ENCODE measurements at places on chromosomes 3 and 15.

GRCh38 chr3:71104121-71104541 lies 479.4 kb downstream of the FOXP1 start:
- no peak for DNase-seq

DNA sequence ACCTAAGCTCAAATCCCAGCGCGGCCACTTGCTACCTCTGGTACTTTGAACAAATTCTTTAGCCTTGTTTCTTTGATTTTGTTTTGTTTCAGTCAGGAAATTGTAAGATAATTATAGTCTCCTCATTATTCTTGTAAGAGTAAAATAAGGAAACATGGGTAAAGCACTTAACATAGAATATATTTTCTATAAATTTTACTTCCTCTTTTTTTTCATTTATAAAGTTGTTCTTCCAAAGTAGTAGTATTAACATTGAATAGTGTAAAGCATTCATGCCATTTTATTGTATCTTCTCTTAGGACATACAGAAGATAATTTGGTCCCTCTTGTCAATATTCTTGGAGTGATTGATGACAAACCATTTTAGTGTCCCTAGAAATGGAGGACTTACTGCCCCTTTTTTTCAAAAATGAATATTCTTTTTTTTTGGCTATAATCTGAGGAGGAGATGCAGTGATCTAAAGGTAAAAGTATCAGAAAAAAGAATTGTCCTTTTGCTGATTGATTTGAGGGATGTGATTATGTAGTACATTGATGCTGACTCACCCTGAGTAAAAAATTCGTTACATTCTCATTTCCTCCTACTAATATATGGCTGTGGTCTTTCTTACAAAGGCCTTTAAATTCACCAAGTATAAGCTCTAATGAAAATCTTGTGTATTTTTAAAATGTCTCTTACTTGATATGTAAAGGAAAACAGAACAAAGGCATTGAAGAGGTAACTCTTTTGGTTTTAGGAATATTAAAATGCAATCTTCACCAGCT lies 51.0 kb downstream of the ALCAM start:
- DNase-seq, result peak; percentile 23

- no peak for DNase-seq
Measured at GRCh38 chr3:133138017-133138416, 99.8 kb downstream of the TMEM108 start.

GRCh38 chr3:180040966-180041365 lies 4.2 kb upstream of the PEX5L start:
- DNase-seq, result no peak

- peak; percentile 47 for DNase-seq
Measured at GRCh38 chr3:48429317-48429959, 448 bp downstream of the PLXNB1 start.

DNA sequence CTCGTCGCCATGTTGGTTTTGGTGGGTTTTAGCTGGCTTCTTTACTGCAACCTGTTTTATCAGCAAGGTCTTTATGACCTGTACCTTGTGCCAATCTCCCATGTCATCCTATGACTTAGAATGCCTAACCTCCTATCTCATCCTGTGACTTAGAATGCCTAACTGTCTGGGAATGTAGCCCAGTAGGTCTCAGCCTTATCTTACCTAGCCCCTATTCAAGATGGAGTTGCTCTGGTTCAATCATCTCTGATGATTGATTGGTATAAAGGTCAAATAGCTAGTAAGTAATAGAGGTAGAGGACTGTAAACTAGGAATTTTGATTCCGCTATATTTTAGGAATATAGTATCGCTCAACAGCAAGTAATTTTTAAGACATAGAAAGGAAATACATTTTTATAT lies 1.3 kb upstream of the ACKR2 start:
- no peak for DNase-seq

DNA sequence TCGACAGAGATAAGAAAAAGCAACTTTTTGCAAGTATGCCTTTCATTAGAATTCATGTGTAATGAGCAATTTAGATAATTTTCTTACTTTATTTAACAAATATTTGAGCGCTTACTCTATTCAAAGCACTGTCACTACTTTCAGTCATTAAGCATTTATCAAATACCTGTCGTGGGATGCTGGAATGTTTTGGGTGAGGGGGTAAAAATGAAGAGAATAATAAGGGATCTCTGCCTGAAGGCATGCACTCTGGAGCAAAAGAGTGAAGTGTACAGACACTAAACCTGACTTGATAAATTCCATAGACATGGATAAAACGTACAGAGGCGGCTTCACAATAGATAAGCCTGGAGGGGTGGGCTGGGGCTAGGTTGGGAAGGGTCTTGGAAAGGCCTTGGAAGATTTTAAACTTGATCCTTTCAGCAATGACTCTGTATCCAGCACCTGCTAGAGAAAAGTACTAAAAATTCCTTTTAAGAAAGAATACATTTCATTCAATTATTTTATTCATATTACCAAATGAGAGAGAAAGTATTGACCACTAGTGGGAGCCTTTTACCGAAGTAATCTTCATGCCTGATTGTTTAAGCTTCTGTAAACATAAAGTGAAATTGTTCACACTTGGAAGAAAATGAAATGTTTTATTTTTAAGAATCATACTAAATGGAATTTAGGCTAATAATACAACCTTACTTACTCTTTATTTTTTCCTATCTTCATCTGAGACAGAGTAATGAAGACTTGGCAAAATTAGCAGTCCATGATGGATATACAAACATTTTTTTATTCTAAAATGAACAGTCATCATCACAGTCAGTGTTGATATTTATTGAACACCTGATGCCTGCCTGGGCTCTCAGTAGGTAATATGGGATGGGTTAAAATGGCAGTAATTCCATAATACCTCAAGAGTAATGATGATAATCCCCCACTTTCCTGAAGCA lies 113.2 kb downstream of the PPP2R3A start:
- peak; percentile 35 for DNase-seq

- DNase-seq, result no peak
Measured at GRCh38 chr3:24201301-24201700, 256.2 kb downstream of the NR1D2 start.

DNA sequence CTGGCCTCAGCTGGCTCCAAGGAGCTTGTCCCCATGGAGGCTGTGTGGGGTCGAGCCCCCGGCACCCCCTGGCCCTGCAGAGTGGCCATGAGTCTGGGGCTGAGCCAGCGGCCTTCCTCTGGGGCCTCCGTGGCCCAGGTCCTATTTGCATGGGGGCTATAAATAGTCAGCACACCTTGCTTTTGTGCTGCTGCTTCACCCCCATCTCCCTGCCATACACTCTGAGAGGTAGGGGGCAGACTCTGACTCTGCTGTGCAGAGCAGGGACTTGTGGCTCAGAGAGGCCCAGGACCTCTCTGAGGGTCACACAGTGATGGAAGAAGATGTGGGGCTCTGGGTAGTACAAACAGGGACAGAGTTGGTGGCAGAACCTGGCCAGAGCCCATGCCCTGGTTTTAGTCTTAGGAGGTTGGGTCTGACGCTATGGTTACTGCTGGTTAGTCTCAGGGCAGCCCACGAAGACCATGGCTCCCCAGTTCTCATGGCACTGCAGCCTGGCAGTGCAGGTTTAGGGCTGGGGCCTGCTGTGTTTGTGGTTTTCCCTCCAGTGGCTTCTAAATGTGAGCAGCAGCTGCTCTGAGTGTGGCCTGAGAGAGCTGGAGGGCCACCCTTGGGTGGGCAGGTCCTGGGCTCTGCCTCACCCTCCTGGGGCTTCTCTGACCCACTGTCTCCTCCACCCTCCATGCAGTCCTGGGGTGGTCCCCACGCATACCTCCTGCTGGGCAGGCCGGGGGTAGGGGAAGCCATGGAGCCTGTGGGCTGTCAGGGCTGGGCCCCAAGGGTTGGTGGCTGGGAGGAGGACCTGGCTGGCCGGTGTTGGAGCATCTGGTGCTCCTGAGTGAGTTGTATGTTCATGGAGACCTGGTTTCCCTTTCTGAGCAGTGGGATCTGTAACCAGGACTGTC lies 13.6 kb downstream of the PRKCD start:
- DNase-seq, result no peak

GRCh38 chr3:189324538-189325138 lies 152.9 kb downstream of the TPRG1 start:
- DNase-seq, result no peak

- peak; percentile 21 for DNase-seq
Measured at GRCh38 chr15:77208241-77208640, 137.3 kb upstream of the TSPAN3 start.

DNA sequence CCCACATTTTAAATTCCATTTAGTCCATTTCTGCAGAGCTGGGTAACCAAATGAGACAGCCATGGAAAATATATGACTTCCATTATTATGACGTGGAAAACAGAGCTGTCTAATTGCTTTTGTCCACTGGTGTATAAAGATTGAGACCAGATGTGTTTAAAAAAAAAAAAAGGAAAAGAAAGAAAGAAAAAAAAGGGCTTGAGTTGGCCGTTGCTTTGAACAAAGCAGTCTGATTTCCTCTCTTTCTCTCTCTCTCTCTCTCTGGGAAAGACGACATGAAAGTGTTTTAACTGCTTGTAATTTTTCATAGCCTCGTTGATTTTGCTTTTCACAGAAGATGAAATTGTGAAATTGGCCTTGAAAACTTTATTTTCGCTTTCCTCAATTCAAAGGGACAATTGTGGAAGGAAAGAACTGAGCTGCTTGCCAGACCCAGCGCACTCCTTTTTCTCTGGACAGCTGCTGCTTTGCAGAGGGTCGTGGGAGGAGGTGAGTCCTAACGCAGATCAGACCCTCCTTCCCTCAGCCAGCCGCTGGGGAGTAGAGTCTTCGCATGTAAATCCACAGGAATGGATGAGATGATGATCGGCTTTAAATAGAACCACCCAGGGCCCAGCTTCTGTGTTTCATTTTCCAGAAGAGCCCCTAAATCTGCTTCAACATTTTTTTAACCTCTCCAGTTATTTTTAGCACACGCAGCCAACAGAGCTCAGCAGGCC lies 42.8 kb upstream of the UBE2E1 start:
- DNase-seq, result peak; percentile 35

DNA sequence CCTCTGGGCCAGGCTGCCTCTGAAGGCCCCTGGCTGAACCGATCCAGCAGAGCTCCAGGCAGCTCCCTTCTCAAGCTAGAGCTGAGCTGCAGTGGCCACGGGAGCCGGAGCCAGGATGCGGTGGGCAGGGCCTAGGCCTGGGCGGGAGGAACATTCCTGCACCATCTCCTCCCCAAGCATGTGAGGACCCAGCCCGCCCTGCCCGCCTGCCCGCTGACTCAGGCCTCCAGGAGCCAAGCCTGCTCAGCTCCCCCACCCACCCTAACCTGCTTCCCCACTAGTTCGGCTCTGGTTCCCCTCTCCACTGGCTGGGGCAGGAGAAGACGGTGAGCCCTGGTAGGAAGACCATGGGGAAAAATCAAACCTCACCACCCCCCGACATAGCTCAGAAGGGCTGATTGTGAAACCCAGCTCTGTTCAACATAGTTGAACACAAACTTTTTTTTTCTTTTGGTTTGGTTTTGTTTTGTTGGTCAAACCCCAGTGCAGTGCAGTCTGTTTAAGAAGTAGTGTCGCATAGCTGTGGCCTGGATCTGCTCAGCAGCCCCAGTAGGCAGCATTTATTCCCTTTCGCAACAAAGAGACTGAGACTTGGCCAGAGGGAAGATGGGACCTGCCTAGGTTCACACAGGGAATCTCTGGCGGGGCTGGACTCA lies 13.5 kb downstream of the SNX33 start:
- no peak for DNase-seq

GRCh38 chr15:90637693-90638092 lies 79.5 kb upstream of the BLM start:
- DNase-seq, result no peak

DNA sequence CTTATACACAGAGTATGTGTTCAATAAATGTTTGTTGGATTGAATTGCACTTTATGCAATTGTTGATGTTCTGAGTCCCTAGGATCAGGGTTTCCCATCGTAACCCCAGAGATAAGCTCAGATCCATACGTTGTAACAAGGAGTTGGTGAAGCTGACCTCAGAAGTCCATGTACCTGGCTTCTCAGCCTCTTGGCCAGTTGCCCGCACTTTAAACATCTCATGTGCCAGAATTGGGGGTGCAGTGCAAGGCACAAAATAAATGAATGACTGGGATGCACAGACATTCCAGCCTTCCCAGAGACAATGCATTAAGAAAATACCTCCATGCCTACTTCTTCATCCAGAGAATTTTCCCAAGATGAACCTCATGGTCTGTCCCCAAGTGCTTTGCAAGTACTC lies 142.9 kb upstream of the IL12A start:
- DNase-seq, result no peak

GRCh38 chr3:53845103-53845880 lies 927 bp downstream of the CHDH start:
- DNase-seq, result peak; percentile 15

- DNase-seq, result no peak
Measured at GRCh38 chr3:12983319-12983718, 89.9 kb downstream of the IQSEC1 start.

GRCh38 chr15:76982756-76983155 lies 12.2 kb upstream of the PSTPIP1 start:
- no peak for DNase-seq

GRCh38 chr3:42067326-42067725 lies 23.8 kb upstream of the TRAK1 start:
- peak; percentile 83 for DNase-seq

- DNase-seq, result peak; percentile 84
Measured at GRCh38 chr15:78087951-78088772, 4.2 kb upstream of the SH2D7 start.

GRCh38 chr15:29631076-29632070 lies 190.9 kb downstream of the TJP1 start:
- DNase-seq, result no peak

GRCh38 chr3:147507638-147508286 lies 98.6 kb downstream of the ZIC1 start:
- DNase-seq, result no peak

- DNase-seq, result no peak
Measured at GRCh38 chr3:155412904-155413303, 119.4 kb upstream of the STRIT1 start.

DNA sequence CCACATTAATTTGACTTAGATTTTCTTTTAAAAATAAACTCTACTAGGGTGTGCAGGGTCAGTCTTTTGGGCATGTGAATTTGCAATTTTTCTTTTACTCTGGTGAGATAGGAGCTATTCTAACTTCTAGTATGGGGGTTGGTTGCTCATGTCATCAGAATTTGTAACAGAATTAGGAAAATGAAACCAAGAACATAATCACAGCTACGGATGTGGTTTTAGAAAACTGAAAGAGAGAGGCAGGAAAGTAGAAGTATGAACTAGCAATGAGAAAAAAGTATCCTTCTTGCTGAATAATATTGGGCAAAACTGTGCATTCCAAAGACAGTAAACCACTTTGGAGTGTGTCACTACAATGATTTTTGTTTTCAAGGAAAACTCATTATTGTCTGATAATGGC lies 43.3 kb downstream of the ADPGK start:
- peak; percentile 86 for DNase-seq

DNA sequence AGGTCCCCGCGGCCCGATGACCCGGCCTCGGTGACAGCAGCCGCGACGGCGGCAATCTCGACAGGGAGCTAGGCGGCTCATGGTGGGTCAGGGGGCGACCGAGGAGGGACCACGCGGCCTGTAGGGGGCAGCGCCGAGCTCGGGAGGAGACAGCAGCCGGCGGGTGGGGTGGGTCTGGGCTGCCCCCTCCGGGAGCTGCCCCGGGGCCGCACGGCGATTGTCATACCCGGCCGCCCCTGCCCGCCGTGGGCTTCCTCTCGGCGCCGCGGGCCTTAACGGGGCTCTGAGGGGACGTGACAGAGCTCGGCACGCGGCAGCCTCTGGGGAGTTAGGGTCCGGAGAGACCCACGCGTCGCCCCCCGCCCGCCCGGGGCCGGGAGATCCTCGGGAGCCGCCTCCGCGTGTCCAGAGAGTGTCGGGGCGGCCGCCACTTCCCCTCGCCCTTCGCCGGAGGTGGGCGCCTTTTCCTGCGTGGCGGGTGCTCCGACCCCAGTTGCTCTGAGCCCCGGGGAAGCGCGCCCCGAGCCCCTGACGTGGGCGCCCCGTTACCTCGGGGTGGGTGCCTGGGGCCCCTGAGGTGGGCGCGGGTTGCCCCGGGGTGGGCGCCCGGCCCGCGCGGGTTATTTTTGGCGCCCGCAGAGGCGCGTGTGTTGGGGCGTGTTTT lies 539 bp upstream of the PLCL2 start:
- peak; percentile 64 for DNase-seq

Measured in suppressor macrophage treated with lipopolysaccharide for 4 hours (primary cell).